ENCODE measurements at places on chromosomes 4 and X.

- no peak for DNase-seq
These were observed 251.7 kb downstream of the MAPK10 start for GRCh38 chr4:86108137-86108536.

DNA sequence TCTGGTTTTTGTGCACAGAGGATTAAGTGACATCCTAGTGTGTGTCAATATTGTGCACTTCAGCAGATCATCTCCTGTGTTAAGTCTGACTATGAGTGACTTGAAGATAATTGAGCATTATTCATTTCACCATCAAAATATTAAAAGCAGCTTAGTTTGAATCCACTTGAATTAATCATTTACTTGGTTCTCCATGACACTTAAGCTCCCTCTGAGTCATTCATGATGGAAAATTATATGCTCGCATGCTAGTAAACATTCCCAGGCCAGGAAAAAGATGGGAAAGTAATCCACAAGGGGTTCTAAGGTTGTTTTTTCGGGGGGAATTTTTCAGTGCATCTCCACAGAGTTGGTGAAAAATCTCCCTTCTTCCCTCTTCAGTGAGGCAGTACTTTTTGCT, 97.2 kb upstream of the EOLA2 start:
- no peak for DNase-seq

- DNase-seq: no peak
These were observed 37.0 kb downstream of the MRPL1 start for GRCh38 chr4:77899607-77900006.

- no peak for DNase-seq
These were observed 110.3 kb upstream of the MAP3K15 start for GRCh38 chrX:19625612-19626011.

DNA sequence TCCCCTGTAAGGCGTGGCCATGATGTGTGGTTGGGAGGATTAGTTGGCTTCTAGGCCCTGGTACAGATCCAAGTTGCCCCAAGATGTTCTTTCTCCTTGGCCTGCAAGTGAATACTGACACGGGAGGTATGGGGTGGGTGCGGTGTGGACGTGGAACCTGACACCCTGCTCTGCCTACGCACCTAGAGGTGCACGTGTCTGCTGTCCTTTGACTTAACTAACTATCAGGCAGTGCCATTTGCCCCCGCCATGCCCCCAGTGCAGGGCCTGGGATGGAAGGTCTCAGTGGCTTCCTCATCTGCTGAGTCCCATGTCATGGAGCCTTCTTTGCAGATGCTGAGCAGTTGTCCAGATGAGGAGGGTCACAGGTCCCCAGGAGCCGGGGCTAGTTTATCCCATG, 90.8 kb downstream of the PSAPL1 start:
- DNase-seq: no peak

DNA sequence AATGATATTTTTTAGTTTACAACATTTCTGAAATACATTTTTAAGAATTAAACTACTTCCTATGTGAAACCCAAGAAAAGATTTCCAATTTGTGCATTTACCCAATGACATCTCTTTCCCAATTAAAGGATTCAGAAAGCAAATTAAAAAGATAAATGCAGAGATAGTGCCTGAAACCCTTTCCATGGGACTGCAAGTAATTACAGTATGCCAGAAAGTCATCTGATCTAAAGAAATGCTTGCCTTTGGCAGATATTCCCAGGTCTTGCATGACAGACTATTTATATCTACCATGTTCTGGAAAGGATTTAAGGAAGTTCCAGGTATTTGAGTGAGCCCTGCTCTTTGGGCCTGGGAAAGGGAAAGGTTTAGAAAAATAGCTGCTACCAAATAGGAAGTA, 41.6 kb upstream of the CXorf38 start:
- no peak for DNase-seq

DNA sequence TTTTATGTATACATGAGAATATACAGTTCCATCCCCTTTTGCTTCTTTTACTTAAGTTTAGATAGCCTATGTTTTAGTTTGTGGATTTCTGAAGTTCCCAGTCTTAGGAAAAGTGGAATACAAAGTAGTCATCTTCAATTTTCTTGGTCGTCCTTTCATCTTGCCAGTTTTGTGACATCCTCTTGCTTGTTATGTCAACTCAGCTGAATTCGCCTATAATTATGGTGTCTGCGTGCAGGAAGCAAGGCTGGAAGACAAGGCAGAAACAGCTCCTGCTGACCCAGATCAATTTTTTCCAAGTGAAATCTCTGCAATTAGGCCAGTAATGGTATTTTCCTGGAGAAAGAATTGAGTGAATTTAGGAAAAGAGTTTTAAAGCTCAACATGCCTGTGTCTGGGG, 28.1 kb upstream of the NYX start:
- no peak for DNase-seq

DNA sequence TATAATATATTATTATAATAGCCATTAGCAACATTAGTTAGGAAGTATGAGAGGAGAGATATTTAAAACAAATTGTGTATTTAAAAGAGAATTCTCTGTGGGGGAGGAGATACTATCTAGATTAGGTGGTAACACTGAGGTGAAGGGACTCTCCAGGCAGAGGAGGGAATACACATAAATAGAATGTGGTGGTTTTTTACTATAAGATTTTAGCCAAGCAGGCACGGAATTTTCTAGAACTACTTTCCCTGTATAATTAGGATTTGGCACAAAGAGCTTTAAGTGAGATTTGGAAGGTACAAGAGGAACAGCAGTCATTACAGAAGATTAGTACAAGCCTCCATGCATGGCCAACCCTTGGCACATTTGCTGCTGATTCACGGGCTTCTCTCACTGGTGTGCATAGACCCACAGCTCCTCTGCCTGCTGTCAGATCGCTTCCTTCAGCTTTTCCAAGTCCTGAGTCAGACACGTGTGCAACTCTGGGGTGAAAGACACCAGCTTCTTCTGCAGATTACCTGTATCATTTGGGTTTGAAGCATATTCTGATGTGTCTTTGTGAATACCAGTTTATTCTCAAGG, 685.5 kb downstream of the KCTD8 start:
- no peak for DNase-seq

DNA sequence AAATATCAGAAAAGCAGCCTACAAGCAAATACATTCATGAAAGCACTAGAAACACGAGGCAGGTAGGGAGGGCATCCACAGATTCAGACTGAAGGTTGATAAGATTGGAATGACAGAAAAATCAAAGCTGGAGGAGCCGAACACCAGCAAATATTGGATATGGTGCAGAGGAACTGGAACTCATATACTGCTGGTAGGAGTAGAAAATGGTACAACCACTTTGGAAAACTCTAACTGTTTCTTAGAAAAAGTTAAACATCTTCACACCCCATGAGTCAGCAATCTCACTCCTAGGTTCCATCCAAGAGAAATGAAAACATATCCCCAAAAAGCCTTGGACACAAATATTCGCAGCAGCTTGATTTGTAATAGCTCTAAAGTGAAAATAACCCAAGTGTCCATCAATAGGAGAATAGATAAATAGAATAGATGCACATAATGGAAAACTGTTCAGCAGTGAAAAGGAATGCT, 27.1 kb downstream of the CD99L2 start:
- DNase-seq: no peak

- DNase-seq: no peak
These were observed 69.6 kb downstream of the FGFBP1 start for GRCh38 chr4:15868826-15869413.

- no peak for DNase-seq
These were observed 99.1 kb upstream of the TSPAN7 start for GRCh38 chrX:38462257-38462656.

DNA sequence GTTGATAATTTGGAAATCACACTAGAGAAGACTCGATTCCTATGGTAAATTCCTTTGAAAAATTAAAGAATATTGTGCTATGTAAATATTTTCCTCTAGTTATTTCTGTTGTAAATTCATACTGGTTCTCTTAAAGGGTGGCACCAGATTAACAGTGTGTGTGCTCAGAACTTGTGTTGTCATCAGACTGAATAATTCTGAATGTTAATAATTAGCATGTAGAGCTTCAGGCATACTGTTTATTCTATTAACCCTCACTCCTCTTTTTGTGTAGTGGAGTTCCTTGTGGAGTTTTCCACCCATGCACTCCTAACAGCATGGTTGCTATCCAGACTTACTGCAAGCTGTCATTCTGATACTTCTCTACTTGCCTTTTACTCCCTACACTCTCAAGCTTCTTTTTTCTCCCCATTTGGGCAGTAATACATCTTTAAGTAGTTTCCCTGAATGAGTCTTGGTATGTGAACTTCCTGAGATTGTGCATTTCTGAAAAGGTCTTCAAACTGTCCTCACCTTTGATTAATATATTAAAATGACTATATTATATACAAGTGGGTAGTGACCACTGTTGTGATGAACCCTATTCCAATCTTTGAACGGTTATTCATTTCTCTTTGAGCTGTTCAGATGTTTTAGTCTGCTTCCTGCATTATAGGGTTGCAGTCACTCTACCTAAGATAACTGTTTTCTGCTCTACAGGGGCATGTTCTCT, 29.9 kb upstream of the RTL8A start:
- no peak for DNase-seq

DNA sequence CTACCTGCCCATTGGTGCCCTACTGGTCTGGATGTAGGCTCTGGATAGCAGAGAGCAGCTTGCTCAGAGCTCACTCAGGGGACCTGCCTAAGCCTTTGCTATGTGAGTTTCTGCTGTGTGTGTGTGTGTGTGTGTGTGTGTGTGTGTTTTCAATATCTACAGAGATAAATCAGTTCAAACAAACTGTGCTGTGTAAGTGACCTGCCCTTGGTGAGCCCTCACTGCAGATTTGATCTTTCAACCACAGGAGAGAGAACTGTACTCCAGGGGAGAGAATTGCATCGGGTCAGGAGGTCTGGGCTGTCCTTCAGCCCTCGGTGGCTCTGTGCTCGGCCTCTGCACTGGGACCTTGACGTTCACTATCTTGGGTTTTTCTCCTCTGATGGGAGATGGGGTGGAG, 35.0 kb upstream of the CDKN2AIP start:
- DNase-seq: no peak

DNA sequence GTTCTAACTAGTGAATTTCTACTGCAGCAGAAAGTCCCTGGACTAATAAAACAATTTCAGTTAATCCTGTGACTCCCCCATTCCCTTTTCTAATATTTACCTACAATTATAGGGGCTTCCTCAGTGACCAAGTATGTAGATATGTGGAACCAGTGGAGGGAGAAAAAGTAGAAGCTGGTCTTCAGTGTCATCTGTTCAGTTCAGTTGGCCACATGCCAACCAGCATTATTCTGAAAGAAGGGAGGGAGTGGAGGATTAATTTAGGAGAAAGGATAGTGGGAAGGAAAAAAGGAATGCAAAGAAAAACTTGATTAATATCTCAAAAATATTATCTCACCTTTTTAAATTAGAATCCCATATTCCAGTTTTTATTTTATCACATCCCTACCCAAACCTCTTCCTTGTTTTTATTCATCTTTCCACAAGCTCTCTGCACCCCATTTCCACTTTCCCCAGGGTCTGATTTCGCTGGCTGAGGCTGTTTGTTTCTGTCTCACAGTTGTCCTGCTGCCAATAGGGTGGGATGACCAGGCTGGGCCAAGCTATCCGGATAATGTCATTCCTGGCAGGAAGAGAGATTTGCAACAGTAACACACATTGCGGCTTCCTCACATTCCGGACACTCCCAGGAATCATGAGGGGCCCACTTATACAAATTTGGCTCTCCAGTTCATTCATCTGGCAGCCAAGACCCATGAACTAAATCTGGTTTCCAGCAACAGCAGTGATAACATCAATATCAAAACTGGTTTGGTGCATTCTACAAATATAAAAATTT, 24.6 kb upstream of the ANTXR2 start:
- no peak for DNase-seq

DNA sequence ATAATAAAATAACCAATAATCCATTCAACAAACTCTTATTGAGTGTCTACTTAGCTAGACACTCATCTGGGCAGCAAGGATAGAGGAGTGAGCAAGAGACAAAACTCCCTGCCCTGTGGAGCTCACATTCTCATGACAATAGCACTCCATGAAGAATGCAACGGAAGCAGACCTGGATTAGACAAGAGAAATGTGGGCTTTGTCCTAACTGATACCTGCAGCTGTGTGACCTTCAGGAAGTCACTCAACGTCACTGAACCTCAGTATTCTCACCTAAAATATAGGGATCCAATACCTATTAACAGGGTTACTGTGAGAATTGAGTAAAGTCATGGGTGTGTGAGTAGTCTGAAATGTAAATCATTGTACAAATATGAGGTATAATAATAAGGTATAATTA, 61.2 kb downstream of the NDNF start:
- no peak for DNase-seq

DNA sequence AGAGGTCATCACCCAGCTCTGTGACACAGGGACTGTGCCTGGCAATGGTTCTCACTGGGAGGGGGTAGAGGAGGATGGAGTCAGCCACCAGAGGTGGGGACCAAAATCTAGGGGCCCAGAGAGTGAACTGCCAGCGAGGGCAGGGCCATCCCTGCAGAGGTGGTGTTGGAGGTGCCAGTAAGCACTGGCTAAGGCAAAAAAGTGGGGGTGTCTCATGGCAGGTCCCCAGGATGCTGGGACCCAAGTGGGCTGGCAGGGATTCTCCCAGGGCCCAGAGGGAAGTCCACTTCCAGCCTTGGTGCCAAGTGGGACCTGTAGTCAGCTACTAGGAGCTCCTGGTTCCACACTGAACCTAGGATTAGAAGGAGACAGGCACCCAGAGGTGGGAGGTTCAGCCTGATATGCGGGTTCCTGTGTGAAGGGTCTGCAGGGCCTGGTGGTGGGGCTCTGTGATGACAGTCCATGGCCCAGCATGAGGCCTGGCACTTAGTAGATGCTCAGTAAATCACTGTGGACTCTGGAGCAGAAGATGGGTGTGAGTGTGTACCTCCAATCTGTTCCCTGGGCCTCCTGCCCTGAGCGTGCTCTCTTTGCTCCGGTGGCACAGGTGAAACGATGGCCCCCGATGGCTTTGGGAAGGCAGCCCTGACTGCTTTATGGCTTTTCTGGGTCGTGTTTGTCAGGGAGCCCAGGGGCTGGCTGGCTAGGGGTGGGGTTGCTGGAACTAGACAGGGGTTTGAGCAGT, 81.5 kb downstream of the PSAPL1 start:
- no peak for DNase-seq

- DNase-seq: no peak
These were observed 72.5 kb downstream of the PRPS1 start for GRCh38 chrX:107700790-107701189.

DNA sequence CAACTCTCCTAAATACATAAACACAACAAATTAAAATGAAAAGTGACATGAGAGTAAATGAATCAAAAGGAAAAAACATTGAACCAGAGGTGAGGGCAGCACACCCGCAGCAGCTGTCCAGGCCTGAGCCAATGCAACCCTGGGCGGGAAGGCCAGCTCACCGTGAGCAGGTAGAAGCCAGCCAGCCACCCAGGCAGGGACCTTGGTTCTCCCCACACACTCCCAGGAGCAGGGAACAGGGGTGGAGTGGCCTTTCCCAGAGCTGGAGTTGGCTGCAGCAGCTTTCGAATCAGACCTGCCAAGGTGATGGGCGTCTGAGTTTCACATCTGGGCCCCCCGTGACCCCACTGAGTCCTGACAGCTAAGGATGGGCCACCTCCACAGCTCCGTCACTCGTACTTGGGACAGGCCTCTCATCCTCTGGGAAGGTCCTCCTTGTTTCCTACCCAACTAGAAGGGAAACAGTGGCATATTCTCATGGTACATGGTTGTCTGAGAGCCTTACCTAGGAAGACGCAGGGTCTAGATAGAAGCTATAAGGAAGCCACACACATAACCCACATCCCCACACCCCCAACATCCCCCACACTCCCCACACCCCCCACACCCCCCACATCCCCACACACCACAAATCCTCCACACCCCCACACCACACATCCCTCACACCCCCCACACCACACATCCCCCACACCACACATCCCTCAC, 172.2 kb downstream of the DCLK2 start:
- DNase-seq: no peak

GRCh38 chr4:158610790-158611189, 60.9 kb downstream of the C4orf46 start:
- DNase-seq: no peak

- no peak for DNase-seq
These were observed 49.7 kb upstream of the PTPN13 start for GRCh38 chr4:86544310-86544966.
